ENCODE measurements at places on chromosomes 2 and 18.

DNA sequence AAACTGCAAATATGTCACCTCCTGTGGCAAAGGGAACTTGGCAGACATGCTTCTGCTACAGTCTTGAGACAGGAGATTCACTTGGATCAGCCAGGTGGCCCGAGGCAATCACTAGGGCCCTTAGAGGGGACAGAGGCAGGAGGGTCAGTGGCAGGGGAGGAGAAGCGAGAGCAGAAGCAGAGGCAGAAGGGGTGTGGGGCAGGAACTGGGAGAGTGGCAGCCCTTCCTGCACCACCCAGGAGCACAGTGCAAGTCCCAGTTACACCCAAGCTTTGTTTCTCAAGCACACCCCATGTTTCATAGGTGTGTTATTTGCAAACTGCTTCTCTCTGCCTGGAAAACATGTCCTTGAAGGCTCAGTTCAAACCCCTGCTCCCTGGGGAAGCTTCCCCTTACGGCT is 309.7 kb upstream of the MYT1L start:
- no peak for DNase-seq

GRCh38 chr2:17306706-17307105 is 211.5 kb downstream of the RAD51AP2 start:
- DNase-seq, result peak; percentile 37

DNA sequence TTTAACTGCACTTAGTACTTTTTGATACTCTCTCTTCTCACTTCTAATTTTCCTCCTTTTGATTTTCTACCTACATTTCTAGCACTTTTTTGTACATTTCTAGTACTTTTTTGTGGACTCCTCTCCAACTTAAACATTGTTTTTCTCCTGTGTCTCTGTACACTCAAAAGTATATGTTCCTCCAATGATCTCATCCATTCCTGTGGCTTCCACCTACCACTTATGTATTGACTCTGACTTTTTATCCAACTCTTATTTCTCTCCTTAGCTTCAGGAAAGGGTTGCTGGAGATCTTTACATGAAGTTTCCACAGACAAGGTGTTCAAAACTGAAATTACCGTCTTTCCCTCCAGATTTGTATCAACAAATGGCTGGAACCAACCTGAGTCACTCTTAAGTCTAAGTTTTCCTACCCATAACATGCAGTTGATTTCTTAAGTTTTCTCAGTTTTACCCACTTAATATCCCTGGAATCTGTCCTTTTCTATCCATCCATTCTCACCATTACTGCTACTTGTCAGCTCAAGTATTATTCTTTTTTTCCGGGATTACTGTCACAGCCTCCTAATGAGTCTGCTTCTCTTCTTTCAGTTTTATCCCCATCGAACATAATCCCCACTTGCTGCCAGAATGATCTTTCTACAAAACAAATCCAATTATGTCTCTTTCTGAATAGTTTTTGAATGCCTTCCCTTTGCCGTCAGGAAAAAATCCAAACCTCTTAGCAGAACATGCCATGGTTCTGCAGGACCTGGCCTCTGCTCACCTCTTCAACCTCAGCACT is 22.6 kb upstream of the PELI1 start:
- DNase-seq, result no peak

- DNase-seq, result peak; percentile 63
Measured at GRCh38 chr18:10850840-10851239, 298.5 kb downstream of the PIEZO2 start.

DNA sequence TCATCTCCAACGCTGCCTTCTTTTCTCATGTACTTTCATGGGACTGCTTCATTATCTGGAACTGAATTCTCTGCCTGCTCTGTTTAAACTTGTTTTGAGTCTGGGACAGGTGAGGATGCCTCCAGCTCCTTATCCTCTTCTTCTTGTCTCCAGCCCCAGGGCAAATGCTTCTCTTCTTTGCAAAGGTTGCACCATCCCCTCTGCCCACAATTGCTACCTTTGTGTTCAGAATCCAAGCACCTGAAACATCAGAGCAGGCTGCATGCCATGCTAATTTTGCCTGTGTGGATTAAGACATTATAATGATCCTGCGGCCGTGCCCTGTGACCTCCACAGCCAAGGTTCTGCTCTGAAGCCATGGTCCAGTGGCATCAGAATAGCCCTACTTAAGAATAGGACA is 309.5 kb downstream of the EPHA4 start:
- no peak for DNase-seq

DNA sequence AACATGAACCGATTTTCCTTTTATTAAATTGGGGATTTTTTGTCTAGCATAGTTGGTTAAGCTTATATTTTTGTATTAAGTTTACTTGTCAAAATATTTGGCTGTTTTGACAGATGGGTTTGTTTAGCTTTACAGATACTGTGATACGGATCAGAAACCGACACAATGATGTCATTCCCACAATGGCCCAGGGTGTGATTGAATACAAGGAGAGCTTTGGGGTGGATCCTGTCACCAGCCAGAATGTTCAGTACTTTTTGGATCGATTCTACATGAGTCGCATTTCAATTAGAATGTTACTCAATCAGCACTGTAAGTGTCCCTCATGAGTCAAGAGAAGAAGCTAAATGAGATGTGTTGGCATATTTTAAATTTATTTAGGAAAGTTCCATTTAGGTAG is 8.5 kb downstream of the PDK1 start:
- DNase-seq, result no peak

GRCh38 chr18:46756559-46757201 is at the start of gene ST8SIA5:
Gene ST8SIA5, minus strand, starts transcription at chr18:46757053. Its CDS starts 545 bp downstream, at chr18:46756508.
- no peak for DNase-seq

DNA sequence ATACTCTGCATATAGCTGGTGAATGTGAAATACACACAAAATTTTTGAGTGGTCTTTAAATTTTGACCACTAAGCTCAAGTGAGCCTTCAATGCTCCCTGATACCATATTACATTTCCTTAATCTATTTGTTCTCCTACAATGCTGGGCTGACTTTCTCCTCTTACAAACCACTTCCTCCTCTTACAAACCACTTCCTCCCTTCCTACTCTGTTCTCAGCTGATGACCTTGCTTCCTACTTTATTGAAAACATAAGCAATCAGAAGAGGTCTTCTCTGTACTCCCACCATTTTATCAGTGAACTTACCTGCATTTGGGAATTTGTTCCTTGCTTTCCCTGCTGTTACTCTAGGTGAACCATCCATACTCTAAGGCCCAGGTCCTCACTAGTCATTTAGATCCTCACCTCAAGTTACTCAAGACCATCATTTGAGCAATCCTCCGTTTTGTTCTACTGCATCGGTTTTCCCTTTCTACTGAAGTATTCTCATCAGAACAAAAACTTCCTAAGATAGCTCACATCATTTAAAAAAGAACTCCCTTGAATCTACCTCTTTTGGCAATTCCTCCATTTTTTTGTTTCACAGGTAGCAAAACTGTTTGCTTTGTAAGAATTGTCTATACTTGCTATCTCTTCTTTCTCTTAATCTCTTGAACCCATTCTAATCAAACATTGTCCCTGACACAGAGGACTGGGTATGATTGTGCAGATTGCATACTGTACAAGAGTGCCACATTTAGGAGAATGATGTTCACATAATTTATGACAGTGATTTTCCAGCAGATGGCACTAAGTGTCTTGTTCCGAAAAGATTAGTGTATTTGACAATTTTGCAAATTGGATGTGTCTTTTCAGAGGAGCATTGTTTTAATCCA is 96.5 kb downstream of the EPB41L5 start:
- DNase-seq, result peak; percentile 57

- DNase-seq, result peak; percentile 96
Measured at GRCh38 chr2:43474273-43474672, 121.6 kb downstream of the THADA start.

- DNase-seq, result no peak
Measured at GRCh38 chr2:174138161-174138560, 110.2 kb downstream of the OLA1 start.

GRCh38 chr2:65655000-65655399 is 222.6 kb upstream of the SPRED2 start:
- no peak for DNase-seq

- peak; percentile 20 for DNase-seq
Measured at GRCh38 chr2:119490653-119491195, 33.6 kb downstream of the SCTR start.

GRCh38 chr2:181607629-181608590 is 49.0 kb downstream of the CERKL start:
- no peak for DNase-seq

DNA sequence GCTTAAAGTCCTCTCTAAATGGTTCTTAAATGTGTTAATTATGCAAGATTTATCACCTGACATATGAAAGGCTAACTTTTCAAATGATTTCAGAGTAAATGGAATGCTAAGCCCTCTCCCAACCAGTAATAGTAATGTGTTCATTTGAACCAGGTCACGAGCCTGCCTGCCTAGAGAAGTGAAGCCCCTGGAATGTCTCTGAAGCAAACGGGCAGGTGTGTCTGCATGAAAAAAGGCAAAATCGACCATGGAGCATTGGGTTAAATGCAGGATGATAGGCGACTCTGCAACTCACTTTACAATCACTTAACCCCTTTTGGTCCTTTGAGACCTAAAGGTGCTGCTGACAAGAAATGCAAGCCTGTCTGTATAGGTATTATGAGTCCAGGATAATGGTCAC is 798.4 kb upstream of the ACVR2A start:
- DNase-seq, result no peak

DNA sequence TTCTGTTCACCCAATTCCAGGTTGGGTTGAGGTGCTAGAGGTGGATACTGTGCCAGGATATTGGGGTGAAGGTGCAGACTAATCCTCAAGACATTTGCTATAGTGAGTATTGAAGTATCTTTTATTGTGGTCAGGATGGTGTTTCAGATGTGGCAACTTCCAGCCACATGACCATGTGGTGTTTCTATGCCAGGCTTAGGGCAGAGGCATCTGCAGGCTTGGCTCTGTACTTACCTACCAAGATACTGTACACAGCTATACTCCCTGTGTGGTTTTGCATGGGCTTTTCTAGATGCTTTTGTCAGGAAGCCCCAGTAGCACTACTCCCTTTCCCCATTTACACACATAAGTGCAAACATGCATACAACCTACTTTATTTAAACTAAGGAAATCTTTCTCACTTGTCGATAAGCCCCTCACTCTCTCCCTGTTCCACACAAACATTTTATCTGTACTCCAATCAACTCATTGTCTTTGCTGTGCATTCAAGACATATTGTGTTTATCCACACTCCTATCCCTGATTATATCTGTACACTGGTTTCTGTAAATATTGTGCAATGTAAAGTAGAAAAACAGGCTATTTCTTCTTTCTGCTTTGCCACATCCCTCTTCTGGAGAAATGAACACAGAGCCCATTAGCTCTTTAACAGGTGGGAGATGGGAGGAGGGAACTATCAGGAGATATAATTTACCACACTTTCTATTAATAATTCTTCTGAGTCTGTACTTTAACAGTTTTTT is 12.3 kb downstream of the ARL6IP6 start:
- DNase-seq, result peak; percentile 79

GRCh38 chr18:14221689-14222088 is 89.5 kb upstream of the ZNF519 start:
- no peak for DNase-seq

GRCh38 chr2:222130855-222131254 is 167.9 kb downstream of the PAX3 start:
- DNase-seq, result no peak

DNA sequence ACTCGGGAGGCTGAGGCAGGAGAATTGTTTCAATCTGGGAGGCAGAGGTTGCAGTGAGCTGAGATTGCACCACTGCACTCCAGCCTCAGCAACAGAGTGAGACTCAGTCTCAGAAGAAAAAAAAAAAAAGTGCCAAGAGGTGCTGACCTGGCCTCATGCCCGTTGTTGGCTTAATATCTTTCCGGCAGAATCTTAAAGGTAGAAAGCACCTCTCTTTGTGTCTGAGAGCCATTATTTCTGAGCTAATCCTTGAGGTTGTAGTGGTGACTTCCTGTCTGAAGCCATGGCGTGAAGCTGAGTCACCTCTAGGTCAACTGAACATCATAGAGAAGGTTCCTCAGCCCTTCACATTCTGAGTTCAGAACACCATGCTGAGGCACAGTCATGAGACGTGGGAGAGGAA is 60.4 kb downstream of the WDSUB1 start:
- peak; percentile 39 for DNase-seq

DNA sequence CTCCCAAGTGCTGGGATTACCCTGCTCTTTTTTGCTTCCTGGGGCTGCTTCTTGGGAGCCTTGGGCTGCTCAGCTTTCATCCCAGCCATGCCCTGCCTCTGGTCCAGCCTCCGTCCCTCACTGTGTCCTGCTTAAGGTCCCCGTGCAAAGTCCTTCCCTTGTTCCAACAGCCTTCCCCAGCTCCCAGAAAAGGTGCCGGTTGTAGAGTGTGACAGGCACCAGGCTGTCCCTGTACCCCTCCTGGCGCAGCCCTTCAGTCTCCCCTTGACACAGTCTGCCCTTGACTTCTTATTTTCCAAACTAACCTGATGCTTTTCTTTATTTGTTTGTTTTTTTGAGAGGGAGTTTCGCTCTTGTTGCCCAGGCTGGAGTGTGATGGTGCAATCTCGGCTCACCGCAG is 20.1 kb upstream of the ALPI start:
- no peak for DNase-seq

- DNase-seq, result no peak
Measured at GRCh38 chr2:16785149-16785548, 119.5 kb upstream of the CYRIA start.

DNA sequence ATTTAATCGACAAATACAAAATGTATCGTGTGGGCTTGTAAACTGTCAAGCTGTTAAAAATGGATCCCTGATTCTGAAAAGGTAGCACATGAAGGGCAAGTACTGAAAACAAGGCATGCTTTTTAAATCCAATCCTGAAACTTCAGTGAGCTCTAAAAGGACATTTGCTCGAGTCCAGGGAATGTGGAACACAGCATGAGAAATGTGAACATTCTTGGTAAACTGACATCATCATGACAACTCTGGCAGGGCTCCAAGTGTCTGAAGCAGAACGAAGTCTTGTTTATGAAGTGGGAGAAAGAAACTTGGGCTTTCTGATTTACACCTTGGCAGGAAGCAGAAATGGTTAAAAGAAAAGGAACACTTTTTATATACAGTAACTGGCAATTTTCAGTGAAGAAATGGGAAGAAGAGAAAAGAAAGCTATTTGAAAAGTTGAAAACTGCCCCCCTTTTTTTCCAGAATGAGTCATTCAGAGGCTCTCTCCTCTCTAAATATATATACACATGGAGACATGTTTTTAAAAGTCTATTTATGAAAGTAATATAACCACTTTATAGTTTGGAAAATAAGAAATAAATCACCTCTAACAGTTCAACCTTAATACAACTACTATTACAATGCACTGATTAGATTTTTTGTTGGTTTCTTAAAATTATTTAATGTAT is 120.8 kb downstream of the GAREM1 start:
- peak; percentile 97 for DNase-seq

DNA sequence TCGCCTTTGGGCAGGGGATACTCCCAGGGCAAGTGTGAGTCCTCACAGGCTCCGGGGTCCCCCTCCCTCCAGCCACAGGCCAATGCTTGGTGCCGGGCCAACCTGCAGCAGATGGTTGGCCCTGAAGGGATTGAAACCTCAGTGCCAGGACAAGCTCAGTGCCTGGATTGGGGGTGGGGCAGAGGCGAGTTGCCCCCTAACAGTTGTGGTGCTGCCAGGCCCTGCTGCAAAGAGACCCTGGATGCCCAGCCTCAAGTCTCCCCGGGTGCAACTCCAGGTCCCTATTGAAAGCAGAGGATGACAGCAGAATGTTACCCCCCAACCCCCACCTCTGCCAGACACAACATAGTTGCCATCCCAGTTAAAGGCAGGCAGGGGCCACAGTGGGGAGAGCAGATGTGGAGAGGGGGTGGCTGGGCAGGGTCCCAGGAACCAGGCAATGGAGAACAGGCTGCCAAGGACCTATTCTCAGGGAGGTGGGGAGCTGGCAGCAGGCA is 9.5 kb upstream of the RNF103 start:
- DNase-seq, result no peak

Data from amniotic epithelial cell (primary cell).